Stimulated activated CD8-positive, alpha-beta memory T cell treated with anti-CD3 and anti-CD28 coated beads, Interleukin-7, amount 100 ng/mL, for 1 hour (primary cell): ENCODE measurements at places on chromosomes 13 and 19.

GRCh38 chr19:7918615-7919421 is 1.3 kb upstream of the SNAPC2 start:
- DNase-seq: no peak

- no peak for DNase-seq
These were observed 195.2 kb downstream of the TEX29 start for GRCh38 chr13:111515635-111516034.

DNA sequence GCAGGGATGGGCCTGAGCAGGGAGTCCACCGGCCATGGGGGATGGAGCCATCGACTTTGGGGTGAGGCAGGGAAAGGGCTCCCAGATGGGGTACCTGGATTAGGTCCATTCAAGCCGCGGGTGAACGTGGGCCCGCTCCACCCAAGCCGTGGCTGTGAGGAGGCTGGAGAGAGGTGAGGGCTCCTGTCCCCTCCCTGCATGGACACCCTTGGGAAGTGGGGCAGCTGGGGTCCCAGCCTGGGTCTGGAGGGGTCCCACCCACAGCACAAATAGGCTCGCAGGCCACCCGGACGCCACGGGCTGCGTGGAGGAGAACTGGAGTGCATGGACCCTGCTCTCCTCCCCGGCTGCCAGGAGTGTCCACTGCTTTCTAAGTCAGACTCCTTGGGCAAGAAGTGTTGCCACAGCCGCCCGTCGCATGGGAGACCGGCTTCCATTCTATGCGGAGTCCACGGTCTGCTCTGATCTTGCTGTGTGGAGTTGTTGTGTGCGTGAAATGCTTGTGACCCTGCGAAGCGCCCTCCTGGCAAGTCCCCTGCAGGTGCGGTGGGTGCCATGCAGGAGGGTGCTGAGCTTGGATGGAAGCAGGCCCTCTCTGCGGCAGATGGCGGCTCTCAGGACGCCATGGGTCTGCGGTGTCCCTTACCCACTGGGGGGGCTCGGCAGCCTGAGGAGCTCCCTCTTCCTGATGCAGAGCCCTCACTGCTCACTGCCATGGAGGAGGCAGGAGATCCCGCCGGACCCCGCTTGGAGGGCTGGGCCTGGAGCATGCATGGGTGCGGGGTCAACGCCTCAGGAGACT is 2.0 kb downstream of the DAZAP1 start:
- no peak for DNase-seq

GRCh38 chr19:45406226-45407090 is at the start of gene POLR1G:
Gene POLR1G, plus strand, starts transcription at chr19:45406644. Its CDS starts 53 bp downstream, at chr19:45406697.
- peak; percentile 46 for DNase-seq

DNA sequence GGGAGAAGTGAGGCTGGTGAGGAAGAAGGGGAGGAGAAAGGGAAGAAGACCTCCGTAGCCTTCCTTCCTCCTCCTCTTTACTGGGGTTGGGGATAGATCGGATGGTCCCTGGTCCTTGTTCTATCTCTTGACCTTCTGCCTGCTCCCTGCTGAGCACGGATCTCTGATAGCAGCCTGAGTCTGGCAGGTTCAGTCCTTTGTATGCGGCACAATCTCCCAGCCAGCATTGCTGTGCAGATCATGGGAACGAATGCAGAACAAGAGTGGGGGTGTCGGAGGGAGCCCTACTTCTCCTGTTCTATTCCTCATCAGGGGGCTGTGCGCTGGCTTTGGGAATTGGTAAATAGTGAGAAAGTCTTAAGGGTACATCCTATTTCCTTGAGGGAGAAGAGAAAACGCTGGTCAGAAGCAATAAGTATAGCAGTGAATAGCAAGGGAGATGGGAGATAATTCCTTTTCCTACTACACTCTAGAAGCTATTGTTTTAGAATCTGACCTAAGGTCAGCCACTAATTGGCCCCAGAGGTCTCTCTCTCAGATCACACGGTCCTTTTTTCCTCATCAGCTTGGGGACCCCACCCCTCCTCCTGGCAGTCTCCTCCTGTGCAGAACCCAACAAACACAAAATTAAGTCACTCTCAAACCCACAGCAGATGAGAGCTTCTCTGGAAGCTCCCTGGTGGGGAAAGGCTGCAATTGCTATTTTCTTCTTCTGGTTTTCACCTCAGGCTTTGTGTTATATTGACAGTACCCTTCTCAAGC is 41.0 kb downstream of the KL start:
- DNase-seq: no peak
